Chondrocyte (in vitro differentiated cells): ENCODE measurements at places on chromosomes 5 and 9. TPM values are rescaled to one million over a fixed set of nuclear protein-coding genes. Genes with fewer than 3 reads are reported as not detected.

Gene KIF4B
- total RNA-seq, result 0.07 TPM in 1 of 3 replicates, not detected in the others

Gene SUSD3
- total RNA-seq, result not detected in 3 replicates

Gene GABRA1
- not detected in 3 replicates for total RNA-seq

Gene PTPRD
- 5.7 to 15.6 TPM (median 6.8 TPM) in 3 replicates for total RNA-seq

Gene LAMC3
- 0.95 to 7.3 TPM (median 1.2 TPM) in 3 replicates for total RNA-seq

Gene GRXCR2
- total RNA-seq, result not detected in 3 replicates

Gene SH3TC2
- 0.33 to 0.80 TPM (median 0.80 TPM) in 3 replicates for total RNA-seq

Gene INSYN2B
- 0.12 to 0.22 TPM (median 0.21 TPM) in 3 replicates for total RNA-seq

Gene ABCA1
- 22.4 to 26.6 TPM (median 25.1 TPM) in 3 replicates for total RNA-seq

Gene HTR4
- total RNA-seq, result not detected in 3 replicates

Gene PCDHGA6
- 0.38 to 0.65 TPM (median 0.45 TPM) in 3 replicates for total RNA-seq

Gene FBP2
- not detected in 3 replicates for total RNA-seq

Gene DMRT3
- total RNA-seq, result not detected in 3 replicates

Gene RNF20
- total RNA-seq, result 42.6 to 68.6 TPM (median 47.4 TPM) in 3 replicates

Gene PRRC1
- 106 to 133 TPM (median 109 TPM) in 3 replicates for total RNA-seq

Gene RLN1
- not detected in 3 replicates for total RNA-seq

Gene IFNA2
- total RNA-seq, result not detected in 3 replicates

Gene SLC25A2
- total RNA-seq, result 0.15 to 0.48 TPM (median 0.41 TPM) in 3 replicates

Gene ALDH1A1
- total RNA-seq, result 0.27 TPM in 1 of 3 replicates, not detected in the others

Gene SLC6A18
- total RNA-seq, result not detected in 3 replicates

Gene EGFLAM
- total RNA-seq, result 0.12 to 0.38 TPM in 2 of 3 replicates, not detected in the other

Gene GADD45G
- total RNA-seq, result 1.5 to 4.6 TPM (median 3.2 TPM) in 3 replicates

Gene TEX48
- not detected in 3 replicates for total RNA-seq

Gene CDKN2B-AS1
- 3.2 to 7.5 TPM (median 3.5 TPM) in 3 replicates for total RNA-seq
